ENCODE measurements at places on chromosomes 3 and 15. TPM values are rescaled to one million over a fixed set of nuclear protein-coding genes. Genes with fewer than 3 reads are reported as not detected.
A peak's percentile ranks its signal among the peaks of the same experiment; 100 is the strongest.

SMAD6 gene
- total RNA-seq: 21.3 TPM

ALDH1A3 gene
- total RNA-seq: 13.9 TPM

GRCh38 chr3:9398700-9399336 lies 1.4 kb downstream of the SETD5 start:
- H3K4me1 ChIP-seq: peaks cover 72% of the 10 kb centered on the region
- H3K4me3 ChIP-seq: peak overlapping the region; percentile 100
- peaks cover 38% of the 10 kb centered on the region for H3K36me3 ChIP-seq
- H3K27ac ChIP-seq: peak overlapping the region; percentile 100

DNA sequence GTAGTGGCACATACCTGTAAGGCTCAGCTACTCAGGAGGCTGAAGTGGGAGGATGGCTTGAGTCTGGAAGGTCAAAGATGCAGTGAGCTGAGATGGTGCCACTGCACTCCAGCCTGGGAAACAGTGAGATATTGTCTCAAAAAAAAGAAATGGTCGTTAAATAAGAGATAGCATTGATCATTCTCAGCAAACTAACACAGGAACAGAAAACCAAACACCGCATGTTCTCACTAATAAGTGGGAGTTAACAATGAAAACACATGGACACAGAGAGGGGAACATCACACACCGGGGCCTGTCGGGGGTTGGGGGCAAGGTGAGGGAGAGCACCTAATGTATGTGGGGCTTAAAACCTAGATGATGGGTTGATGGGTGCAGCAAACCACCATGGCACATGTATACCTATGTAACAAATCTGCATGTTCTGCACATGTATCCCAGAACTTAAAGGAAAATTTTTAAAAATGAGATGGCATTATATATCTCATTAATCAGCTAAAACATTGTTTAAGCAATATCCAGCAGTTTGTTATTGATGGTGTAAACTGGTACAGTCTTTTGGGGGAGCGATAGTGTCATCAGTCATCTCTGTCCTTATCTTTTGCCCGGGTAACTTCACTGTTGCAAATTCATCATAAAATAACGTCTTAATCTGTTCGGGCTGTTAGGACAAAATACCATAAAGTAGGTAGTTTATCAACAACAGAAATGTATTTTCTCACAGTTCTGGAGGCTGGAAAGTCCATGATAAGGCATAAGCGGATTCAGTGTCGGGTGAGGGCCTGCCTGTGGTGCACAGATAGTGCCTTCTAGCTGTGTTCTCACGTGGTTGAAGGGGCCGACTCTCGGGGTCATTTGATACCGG lies 1.7 kb upstream of the MAN2A2 start:
- peaks cover 4% of the 10 kb centered on the region for H3K27me3 ChIP-seq
- H3K4me1 ChIP-seq: peaks cover 12% of the 10 kb centered on the region
- peak overlapping the region; percentile 93 for H3K27ac ChIP-seq
- peaks cover 16% of the 10 kb centered on the region for H3K36me3 ChIP-seq
- no peak for DNase-seq

DNA sequence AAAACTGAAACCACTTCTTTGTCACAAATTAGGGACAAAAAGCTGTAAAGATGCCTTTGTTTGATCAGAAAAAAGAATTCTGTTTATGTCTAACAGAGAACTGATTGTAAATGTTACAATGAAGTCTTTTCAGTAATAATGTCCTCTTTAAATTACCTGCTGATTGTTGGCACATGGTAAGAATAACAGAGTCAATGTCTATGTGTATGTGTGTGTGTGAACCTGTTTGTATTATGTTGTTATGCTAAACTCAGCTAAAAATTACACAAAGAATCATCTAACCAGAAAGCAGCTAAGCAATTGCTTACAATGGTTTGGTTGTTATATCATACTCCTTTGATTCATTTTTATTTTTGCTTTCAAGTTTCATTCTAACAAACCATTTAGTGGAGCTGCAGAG lies 159.1 kb upstream of the PDZRN3 start:
- H3K27ac ChIP-seq: no peak overlapping the region
- no peaks in the 10 kb centered on the region for H3K4me1 ChIP-seq
- no peak for DNase-seq
- H3K27me3 ChIP-seq: peaks cover 2% of the 10 kb centered on the region
- H3K36me3 ChIP-seq: no peaks in the 10 kb centered on the region
